ENCODE measurements at places on chromosomes 13 and 19.

- no peak for DNase-seq
These were observed 12.9 kb downstream of the NHLRC3 start for GRCh38 chr13:39051157-39051556.

DNA sequence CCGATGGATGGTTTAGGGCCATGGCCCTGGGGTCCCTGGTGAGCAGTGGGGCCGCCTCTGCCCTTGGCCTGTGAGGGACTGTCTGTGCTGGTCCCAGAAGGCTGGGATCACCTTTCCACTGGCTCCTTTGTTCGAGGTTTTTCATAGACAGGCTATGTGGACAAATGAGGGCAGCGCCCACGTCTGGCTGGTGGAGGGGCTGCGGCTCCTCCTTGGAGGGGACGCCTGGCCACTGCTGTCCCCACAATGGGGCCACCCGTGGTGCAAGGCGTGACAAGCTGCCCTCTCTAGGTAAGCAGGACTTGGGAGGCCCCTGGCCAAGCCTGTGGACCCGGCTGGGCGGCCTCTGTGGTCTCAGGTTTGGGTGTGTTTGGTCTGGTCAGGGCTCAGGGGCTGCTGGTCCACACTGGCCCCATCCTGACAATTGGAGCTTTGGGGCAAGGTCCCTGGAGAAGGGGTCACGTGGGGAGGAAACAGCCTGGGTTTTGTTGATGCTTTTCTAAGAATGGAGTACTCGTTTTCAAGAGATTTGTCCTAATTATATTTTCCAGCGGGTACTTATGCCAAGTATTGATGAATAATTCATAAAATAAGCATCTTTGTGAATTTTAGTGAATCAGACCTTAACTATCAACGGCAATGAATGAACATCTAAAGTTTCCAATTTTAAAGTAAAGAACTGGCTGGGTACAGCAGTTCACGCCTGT lies 33.3 kb downstream of the MCF2L start:
- no peak for DNase-seq

GRCh38 chr19:18155095-18156087 lies 2.4 kb downstream of the PIK3R2 start:
- DNase-seq, result no peak

DNA sequence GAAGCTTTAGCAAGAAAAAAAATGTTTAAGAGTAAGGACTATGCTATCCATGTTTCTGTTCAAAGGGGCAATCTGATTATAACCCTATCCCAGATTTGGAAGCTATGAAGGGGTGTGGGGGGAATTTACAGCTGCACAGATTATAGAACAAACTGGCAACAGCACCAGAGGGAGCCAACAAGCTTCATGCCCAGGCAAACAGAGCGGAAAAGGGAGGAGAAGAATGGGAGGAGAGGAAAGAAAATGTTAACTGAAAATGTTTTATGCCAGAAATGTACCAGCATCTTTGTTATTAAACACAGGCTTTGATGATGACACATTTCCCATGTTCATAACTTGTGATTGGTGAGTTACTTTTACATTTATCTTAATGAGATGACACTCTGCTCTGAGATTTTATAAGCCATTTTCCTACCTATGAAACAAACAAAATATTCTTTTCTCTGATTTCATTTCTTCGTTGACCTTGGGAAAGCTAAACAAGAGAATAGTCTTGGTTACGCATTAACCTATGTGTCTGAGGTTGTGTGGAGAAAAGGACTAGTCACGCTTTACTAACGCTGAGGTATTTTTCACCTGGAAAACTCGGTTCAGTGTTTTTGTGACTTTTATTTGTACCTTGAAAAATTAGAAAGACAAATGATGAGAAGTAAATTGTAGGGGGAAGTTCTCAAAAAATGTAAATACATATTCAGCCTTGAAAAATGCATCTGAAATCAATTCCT lies 235.8 kb upstream of the MIR17HG start:
- DNase-seq, result no peak

- DNase-seq, result no peak
These were observed 171.3 kb downstream of the NUFIP1 start for GRCh38 chr13:44818016-44818415.

DNA sequence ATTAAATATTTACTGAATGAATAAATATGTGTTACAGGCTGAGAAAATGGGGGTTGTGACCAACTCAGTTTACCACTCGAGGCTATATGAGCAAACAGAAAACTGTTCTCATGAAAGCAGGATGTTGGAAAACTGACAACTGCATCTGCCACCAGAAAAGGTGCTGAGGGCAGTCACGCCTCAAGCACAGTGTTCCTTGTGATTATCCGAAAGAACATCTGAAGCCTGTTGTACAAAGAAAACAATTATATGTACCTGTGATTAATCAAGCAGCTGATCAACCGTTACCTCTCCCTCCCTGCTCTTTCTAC lies 6.2 kb upstream of the KLK13 start:
- no peak for DNase-seq

DNA sequence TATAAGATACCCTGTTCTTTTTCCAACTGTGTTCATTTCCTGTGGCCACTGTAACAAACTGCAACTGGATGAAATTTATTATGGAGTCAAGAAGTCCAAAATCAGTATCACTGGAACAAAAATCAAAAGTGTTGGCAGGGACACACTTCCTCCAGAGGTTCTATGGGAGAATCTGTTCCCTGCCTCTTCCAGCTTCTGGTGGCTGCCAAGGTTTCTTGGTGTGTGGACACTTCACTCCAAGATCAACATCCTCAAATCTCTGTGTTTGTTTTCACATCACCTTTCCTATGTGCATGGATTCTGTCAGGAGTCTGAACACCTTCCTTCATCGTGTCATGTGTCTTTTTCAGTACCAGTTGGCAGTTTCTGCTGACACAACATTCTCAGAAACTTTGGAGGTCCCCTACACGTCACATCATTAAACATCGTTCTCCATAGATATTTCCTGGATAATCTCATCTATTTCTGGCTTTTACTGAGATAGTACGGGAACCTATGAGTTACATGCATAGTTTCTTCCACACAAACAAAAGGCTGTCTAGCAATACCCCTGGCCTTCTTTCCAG lies 15.2 kb upstream of the EFNB2 start:
- DNase-seq, result no peak

DNA sequence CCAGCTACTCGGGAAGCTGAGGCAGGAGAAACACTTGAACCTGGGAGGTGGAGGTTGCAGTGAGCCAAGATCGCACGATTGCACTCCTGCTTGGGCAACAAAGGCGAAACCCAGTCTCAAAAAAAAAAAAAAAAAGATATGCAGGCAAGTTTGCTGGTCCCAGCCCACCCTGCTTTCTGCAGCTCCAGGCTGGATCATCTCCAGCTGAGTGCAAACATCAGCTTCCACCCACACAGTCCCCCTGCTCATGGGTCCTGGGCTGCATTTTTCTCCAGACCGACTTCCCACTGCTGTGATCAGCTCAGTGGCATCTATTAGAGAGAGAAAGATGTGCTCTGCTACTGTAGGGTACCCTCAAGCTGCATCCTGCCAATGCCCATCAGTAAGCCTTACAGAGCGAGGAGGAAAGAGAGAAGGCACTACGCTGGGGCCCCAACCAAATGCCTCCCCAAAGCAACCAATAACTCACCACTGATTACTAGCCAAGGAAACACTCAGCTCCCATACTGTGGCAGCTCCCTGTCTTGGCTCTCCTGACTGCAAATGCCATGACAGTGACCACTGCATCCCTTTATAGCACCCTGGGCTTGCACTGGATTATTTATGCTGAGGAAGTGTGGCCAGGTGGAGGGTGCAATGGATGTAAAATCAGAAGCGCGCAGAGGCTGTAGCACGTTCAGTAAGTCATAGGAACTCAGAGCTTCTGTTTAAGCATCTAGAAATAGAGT lies 170.9 kb upstream of the ZNF507 start:
- no peak for DNase-seq
